ENCODE measurements at places on chromosomes 7 and 10.
A peak's percentile ranks its signal among the peaks of the same experiment; 100 is the strongest.

DNA sequence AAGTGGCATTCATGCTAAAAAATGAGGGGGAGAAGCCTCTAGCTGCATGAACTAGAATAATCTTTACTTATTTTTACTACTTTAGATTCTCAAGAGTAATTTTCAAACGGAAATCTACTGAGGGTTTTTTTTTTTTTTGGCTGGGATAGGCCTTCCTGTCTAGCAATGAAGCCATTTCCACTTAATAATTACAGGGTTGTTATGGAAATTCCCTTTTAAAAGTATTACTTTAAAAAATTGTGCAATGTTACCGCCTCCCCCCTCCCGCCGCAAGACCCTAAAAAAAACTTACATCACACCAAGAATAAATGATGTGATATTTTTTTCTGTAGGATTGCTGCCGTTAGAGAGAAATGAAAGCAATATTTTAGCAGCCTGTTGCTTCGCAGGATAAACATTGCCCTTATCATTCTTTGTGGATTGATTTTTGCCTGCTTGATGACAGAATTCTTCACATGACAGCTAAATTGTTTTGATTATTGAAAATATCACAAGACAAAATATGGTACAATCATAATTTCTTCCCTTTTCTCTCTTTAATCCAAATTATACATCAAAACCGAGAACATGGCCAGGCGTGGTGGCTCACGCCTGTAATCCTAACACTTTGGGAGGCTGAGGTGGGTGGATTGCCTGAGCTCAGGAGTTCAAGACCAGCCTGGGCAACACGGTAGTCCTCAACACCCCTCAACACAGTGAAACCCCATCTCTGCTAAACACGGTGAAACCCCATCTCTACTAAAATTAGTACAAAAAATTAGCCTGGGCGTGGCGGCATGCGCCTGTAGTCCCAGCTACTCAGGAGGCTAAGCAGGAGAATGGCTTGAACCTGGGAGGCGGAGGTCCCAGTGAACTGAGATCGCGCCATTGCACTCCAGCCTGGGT is 32.8 kb downstream of the ARL4A start:
- no peak for DNase-seq

DNA sequence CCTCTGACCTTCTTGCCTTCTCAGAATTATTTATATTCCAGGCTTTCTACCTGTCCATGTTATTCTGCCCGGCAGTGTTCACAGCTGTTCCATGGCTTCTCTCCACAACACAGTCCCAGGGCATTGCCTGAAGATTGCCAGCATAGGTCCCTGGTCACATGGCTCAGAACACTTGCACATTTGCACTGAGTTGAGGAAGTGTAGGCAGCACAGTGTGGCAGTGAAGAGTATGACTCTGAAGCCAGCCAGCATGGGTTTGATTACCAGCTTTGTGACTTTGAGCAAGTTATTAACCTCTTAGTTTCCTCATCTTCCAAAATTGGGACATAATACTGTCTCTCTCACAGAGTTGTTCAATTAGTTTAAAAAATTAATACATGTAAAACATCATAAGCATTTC is 73.2 kb upstream of the NEUROD6 start:
- DNase-seq, result no peak

- DNase-seq, result no peak
Measured at GRCh38 chr7:144665689-144666381, 170.0 kb downstream of the TPK1 start.

GRCh38 chr10:35223016-35223415 is 96.4 kb downstream of the CREM start:
- no peak for DNase-seq

- no peak for DNase-seq
Measured at GRCh38 chr7:40986351-40986873, 716.5 kb downstream of the INHBA start.

- no peak for DNase-seq
Measured at GRCh38 chr7:44277391-44277790, 48.0 kb downstream of the CAMK2B start.

DNA sequence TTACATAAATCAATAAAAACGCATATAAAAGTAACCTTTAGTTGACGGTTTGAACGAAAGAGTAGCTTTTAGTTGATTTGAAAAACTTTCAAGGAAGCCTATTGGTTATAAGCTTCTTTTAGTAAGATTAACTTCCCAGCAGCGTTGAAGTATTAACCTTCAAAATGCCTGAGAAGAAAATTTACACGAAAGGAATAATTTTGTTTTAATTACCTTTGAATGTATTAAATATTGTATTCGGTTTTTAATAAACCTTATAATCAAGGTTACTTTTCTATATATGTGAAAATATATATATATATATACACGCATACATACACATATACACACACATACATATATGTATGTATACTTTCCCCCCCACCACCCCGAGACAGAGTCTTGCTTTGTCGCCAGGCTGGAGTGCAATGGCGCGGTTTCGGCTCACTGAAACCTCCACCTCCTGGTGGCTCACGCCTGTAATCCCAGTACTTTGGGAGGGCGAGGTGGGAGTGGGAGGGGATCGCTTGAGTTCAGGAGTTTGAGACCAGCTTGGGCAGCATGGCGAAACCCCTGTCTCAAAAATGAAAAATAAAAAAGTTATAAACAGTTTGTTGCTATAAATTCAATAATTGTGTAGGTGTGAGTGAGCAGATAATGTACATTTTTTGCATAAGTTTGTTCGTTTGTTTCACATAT is 57.6 kb upstream of the EZH2 start:
- peak; percentile 27 for DNase-seq

- no peak for DNase-seq
Measured at GRCh38 chr10:49781247-49781646, 19.1 kb upstream of the OGDHL start.

DNA sequence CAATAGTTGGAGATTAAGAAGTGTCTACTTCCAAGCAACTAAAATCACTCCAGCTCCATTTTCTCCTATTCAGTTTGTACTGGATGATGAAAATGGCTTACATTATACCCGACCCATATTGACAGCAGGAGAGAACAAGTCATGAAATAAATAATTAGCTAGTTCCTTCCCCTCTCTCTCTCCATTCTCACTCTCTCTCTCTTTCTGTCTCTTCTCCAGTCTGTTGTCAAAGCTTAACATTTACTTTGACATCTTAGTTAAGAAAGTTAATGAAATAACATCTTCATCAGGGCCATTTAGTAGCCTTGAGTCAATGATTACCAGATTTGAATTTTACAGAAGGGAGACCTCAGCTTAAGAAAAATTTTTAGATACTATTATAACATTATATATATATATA is 138.5 kb downstream of the ARID5B start:
- no peak for DNase-seq
